Right lung (tissue), 10 donors: ENCODE measurements at places on chromosomes 3 and 15. TPM values are rescaled to one million over a fixed set of nuclear protein-coding genes. Genes with fewer than 3 reads are reported as not detected.

DNA sequence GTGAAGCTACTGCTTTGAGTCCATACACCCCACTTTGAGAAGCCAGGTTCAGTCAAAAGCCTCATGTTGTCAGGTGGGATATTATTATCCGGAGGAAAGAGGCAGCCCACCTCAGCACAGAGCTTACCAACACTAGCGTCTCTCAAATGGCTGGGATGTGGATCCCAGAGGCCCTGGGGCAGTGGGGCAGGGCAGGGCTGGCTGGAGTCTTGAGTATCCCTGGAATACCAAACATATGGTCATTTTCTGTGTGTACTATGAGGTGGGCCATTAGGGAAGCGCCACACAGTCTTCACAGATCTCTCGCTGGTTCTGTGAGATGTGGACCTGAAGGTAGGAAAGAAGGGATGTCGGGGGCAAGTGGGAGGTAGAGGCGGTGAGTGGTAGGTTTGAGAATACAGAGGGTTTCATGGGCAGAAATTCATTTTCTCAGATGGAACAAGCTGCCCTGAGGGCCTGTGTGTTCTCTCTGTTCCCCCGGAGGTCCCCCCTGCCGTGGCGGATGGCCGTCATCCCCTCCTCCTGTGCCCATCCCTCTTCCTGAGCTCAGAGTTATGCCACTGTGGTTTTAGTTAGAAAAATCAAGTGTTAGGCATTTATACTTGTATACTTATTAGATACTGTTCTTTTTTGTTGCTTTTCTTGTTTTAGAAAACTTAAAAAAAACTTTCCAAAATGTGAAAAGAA is 66.4 kb downstream of the USP13 start:
- DNase-seq = no peak

DNA sequence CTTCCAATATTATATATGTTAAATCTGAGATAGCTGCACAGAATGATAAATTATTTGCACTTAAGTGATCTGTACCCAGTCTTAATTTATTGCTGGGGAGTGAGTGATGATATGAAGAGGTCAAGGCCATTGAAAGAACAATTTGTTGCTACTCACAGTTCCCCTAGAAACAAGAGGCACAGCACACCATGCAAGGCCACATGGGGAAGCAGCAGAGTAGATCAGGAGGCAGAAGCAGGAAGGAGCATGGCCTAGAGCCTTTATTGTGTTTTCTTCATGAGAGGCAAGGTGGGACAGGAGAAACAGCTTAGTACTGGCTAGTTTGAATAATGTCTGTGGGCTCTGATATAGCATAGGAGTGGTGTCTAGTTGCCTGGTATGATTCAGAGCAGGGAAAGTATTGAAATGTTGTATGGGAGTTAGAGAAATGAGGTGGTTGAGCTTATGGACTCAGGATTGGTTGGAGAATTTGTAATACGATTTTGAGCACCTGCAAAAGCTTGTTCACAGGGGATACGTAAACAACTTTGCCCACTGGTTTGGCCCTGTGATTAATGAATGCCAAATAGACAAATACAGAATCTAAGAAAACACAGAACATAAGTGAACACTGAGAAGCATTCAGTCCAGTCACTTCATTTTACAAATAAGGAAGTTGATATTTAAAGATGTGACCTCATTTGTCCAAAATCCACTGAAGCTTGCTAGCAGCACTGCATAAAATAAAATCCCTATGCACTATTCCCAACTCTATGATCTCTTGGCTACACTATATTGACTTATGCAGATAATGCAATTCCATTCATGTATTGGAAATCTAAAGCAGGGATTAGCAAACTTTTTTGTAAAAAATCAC is 71.7 kb downstream of the TMCO5A start:
- DNase-seq = no peak

DNA sequence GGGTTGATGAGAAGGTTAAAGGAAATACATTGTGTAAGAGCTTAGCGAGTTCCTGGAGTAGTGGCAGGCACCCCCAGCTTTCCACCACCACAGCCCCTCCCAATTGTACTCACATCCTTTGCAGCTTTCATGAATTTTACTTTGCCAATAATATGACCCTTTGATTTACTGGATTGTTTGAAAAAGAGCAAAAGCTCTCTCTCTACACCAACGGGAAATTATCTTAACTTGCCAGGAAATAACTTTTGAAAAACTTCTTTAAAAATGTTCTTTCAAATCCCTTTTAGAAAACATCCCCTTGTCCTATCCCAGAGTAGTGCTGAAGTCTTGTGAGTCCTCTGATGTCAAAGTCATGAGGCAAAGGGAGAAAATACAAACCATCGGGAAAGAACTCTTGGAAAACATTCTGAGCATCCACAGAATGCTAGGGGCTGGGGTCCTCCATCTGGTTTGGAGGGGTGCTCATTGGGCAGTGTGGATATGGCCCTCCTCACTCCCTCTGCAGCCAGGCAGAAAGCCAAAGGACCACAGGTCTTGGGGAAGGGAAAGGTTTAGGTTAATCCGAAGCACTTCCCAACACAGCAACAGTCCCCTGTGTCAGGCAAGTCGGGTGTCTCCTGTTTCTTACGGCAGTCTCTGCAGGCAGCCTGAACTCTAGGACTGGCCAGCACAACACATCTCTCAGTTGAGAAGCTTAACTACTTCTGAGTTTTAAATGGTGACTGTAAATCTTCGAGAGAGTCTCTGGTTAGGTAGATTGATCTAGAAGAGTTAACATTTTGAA is 36.5 kb downstream of the BOC start:
- DNase-seq = no peak

- no peak for DNase-seq
Measured at GRCh38 chr3:116905794-116906193, 196.2 kb downstream of the TUSC7 start.

GRCh38 chr3:185968168-185968567 is 30.4 kb upstream of the TRA2B start:
- no peak for DNase-seq

GRCh38 chr3:110397115-110397514 is 674.5 kb upstream of the NECTIN3 start:
- no peak for DNase-seq

DNA sequence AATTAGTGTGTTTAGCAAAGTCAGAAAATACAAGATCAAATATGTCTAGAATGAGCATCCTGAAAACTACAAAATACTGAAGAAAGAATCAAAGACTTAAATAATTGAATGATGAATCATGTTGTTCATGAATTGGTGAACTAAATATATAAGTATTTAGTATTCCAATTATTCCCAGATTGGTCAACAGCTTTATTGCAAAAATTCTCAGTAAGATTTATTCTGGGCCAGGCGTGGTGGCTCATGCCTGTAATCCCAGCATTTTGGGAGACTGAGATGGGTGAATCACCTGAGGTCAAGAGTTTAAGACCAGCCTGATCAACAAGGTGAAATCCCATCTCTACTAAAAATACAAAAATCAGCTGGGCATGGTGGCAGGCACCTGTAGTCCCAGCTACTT is 250.0 kb upstream of the NECTIN3 start:
- no peak for DNase-seq

DNA sequence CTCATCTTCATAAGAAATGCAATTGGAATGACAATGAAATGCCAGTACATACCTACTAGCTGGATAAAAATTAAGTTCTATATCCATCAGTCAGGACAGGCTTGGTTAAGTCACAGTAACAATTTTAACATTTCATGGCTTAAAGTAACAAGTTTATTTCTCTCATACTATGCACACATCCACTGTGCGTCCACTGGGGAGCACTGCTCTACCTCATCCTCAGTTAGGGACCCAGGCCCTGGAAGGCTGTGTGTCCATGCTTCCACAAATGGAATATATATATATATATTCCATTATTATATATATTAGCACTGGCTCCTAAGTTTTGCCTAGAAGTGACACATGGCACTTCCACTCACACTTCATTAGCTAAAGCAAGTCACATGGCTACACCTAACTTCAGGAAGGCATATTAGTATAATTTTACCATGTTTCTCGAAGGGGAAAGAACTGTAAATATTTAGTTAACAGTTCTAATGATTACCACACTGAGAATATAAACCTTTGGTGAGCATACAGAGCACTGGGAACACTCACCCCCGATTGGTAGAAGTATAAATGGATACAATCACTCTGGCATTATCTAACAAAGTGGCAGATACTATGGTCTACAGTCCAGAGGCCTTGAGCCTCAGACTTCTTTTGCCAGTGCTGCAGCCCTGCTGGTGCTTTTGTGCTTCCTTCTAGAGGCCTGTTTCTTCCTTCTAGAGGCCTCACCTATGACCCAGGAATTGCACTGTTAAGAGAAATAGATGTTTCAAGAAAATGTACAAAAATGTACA is 28.6 kb downstream of the AP3S2 start:
- DNase-seq = no peak

- DNase-seq = no peak
Measured at GRCh38 chr3:78398401-78398800, 1358.5 kb downstream of the ROBO2 start.

GRCh38 chr15:79051941-79052731 is 38.4 kb downstream of the RASGRF1 start:
- DNase-seq = no peak

DNA sequence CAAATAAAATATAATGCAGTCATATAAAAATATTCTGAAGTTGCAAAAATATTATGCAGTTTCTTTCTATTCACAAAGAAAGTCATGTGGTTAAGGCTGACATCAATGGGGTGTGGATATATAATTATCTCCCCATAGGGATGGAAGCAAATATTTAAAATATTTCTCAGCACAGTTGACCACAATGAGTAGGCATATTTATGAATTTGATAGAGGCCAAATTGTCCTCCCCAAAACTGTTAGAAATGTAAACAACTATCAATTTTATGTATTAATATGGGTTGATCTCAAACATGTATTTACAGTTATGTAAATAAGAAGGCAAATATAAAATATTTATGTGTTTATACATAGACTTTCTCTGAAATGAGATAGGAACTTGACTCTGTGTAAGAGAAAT is 246.0 kb upstream of the CBLB start:
- DNase-seq = no peak

GRCh38 chr15:64926661-64927060 is 15.0 kb downstream of the ANKDD1A start:
- DNase-seq = no peak

DNA sequence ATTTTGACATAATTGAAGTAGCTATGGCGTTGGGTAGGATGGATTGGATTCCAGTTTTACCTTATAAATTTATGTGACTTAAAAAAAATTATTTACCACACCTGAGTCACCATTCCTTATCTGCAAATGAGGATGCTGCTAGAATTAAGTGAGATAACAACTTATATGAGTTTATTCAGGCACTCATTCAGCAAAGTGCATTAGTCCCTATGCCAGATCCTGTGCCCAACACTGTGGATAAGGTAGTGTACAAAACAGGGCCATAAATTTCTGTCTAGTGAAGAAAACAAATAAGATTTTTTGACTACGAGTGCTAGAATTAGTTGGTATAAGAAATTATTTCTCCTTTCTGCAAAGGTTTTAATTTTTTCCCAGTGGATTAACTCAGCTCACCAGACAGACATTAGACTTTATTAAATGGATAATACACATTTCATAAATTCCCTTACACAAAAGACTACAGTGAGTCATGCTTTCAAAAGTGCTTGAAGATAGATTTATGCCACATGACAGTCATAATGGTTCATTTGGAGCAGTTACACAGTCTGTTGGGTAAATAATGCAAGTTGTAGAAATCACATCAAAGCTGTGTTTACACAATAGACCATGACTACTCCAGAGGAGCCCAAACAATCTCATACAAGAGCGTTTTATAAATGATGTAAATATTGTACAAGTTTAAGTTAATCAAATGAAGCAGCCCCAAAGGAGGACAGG is 129.9 kb upstream of the TGFBR2 start:
- no peak for DNase-seq

GRCh38 chr3:143315766-143316165 is 196.2 kb downstream of the CHST2 start:
- no peak for DNase-seq

DNA sequence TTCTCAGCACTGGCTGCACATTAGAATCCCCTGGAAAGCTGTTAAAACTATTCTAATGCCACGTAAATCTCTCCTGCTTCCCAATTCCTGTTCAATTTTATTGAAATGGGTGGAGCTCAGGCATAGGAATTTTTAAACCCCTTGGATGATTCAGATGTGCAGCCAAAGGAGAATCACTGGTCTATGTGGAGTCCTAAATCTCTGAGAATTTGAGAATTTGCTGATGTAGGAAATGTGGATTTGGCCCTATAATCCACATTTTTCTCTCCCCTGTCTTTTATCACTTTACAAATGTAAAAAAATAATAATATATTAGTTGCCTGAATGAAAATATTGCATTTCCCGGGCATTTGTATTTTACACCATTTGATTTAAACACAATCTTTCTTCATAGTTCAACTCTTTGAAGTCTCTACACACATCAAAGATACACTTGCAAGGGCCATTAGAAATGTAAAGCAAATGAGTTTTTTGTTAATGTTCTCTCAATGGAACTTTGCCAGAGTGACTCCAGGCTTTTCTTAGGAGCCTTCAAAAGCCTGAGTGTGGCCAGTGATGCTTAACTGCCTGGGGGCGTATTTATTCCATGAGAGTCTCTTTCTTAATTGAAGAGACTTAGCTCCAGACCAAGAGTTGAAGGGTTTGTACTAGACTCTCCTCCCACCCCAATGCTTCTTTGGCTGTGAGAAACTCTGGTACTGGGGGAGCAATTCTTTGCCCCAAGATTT is 48.8 kb upstream of the PTX3 start:
- no peak for DNase-seq

GRCh38 chr3:172607305-172608121 is 84.3 kb upstream of the TNFSF10 start:
- DNase-seq = no peak

DNA sequence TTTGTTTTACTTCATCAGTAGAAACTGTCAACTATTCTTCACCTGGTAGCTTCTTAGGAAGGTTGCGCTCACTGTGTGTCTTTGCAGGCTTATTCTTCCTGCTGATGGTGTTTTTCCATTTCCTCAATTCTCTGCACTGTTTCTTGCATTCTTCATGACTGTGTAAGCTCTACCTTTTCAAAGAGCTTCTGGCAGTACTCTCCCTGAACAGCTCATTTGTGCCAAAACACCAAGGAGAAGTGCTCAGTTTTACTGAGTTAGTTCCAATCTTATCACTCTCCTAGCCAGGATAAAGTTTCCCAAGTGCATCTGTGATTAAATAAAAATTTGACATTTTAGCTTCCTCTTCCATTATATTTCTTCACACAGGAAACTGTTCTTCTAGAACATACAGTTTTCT is 339.8 kb downstream of the EPHA3 start:
- DNase-seq = no peak

- DNase-seq = no peak
Measured at GRCh38 chr3:152472672-152472954, 203.9 kb downstream of the MBNL1 start.

- no peak for DNase-seq
Measured at GRCh38 chr3:171503817-171504216, 43.6 kb upstream of the TNIK start.

- no peak for DNase-seq
Measured at GRCh38 chr3:136919799-136920580, 37.8 kb upstream of the IL20RB start.

Gene ITIH1
- polyA plus RNA-seq = not detected

Gene TF
- polyA plus RNA-seq = 6.4 TPM

Gene PLXNB1
- 77.3 TPM for polyA plus RNA-seq

Gene ZNF710
- 37.7 TPM for polyA plus RNA-seq

Gene GAP43
- polyA plus RNA-seq = 0.80 TPM

Gene ERICH6
- 0.28 TPM for polyA plus RNA-seq

Gene AHSG
- not detected for polyA plus RNA-seq

Gene MINAR1
- 0.65 TPM for polyA plus RNA-seq

Gene GOLGA8G
- 0.05 TPM for polyA plus RNA-seq

Gene RBP2
- polyA plus RNA-seq = 1.0 TPM

Gene NANOGP8
- polyA plus RNA-seq = 0.41 TPM

Gene SV2B
- polyA plus RNA-seq = 1.5 TPM

Gene C15orf62
- 3.3 TPM for polyA plus RNA-seq

Gene TRA2B
- 261 TPM for polyA plus RNA-seq

Gene IQCF5
- not detected for polyA plus RNA-seq

Gene PRSS50
- 0.70 TPM for polyA plus RNA-seq

Gene KIF15
- polyA plus RNA-seq = 43.9 TPM
